Regular cardiac myocyte (primary cell): ENCODE measurements at places on chromosomes 6 and 20. TPM values are rescaled to one million over a fixed set of nuclear protein-coding genes. Genes with fewer than 3 reads are reported as not detected.

The DNAH8 gene
- under 0.01 TPM in 1 of 2 replicates, not detected in the other for total RNA-seq

The TDRD6 gene
- under 0.01 TPM in 2 replicates for total RNA-seq

The TRERF1 gene
- 2.0 and 2.9 TPM in 2 replicates for total RNA-seq

The ULBP1 gene
- total RNA-seq = under 0.01 TPM in 2 replicates

The VSX1 gene
- total RNA-seq = not detected in 2 replicates

The TPMT gene
- total RNA-seq = 13.5 and 22.6 TPM in 2 replicates

The SLC32A1 gene
- total RNA-seq = under 0.01 TPM in 1 of 2 replicates, not detected in the other

The OOEP gene
- not detected in 2 replicates for total RNA-seq

The SALL4 gene
- under 0.01 and 0.28 TPM in 2 replicates for total RNA-seq

The FHL5 gene
- total RNA-seq = 0.28 TPM in 1 of 2 replicates, not detected in the other

The NNAT gene
- total RNA-seq = 0.19 TPM in 1 of 2 replicates, not detected in the other

The TCFL5 gene
- total RNA-seq = 17.3 and 18.6 TPM in 2 replicates

The TLDC2 gene
- total RNA-seq = not detected in 2 replicates

The SEL1L2 gene
- not detected in 2 replicates for total RNA-seq

The POU5F1 gene
- total RNA-seq = 0.38 and 3.4 TPM in 2 replicates

The ZKSCAN8 gene
- 11.5 and 21.1 TPM in 2 replicates for total RNA-seq

The PACRG gene
- under 0.01 TPM in 1 of 2 replicates, not detected in the other for total RNA-seq

The RIPOR3 gene
- total RNA-seq = 5.4 and 13.2 TPM in 2 replicates

The OR2H1 gene
- total RNA-seq = not detected in 2 replicates

The SAPCD1 gene
- total RNA-seq = 0.19 and 0.85 TPM in 2 replicates

The SLA2 gene
- total RNA-seq = under 0.01 TPM in 1 of 2 replicates, not detected in the other
